Trophoblast cell (in vitro differentiated cells and primary cell): ENCODE measurements at places on chromosomes 11 and 22.

GRCh38 chr22:28017558-28017820 lies 98.4 kb upstream of the PITPNB start:
- no peak for DNase-seq
- H3K27ac ChIP-seq = no peak overlapping the region
- H3K36me3 ChIP-seq = no peaks in the 10 kb centered on the region
- no peaks in the 10 kb centered on the region for H3K27me3 ChIP-seq
- peaks cover 4% of the 10 kb centered on the region for H3K4me1 ChIP-seq
- H3K4me3 ChIP-seq = no peak overlapping the region

- no peaks in the 10 kb centered on the region for H3K27me3 ChIP-seq
- H3K27ac ChIP-seq = no peak overlapping the region
- DNase-seq = peak; percentile 49
- no peaks in the 10 kb centered on the region for H3K4me1 ChIP-seq
- H3K36me3 ChIP-seq = no peaks in the 10 kb centered on the region
- no peak overlapping the region for H3K4me3 ChIP-seq
Measured at GRCh38 chr22:34709641-34710040, 356.3 kb upstream of the ISX start.

DNA sequence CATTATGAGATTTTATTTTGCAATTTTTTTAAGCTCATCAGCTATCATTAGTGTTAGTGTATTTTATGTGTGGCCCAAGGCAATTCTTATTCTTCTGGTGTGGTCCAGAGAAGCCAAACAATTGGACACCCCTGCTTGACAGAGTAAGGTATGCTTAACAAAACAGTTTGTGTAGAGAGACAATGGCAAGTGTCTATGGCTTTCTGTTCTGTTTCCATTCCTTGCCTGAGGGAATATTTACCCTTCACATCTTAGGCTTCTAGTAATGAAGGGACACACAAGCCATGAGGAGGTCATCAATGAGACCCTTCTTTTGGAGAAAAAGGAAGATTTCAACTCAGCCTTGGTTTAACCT lies 1278.4 kb upstream of the TENM4 start:
- H3K4me1 ChIP-seq = peaks cover 4% of the 10 kb centered on the region
- H3K27ac ChIP-seq = peak overlapping the region; percentile 40
- DNase-seq = no peak
- no peak overlapping the region for H3K4me3 ChIP-seq
- no peaks in the 10 kb centered on the region for H3K36me3 ChIP-seq
- H3K27me3 ChIP-seq = no peaks in the 10 kb centered on the region

DNA sequence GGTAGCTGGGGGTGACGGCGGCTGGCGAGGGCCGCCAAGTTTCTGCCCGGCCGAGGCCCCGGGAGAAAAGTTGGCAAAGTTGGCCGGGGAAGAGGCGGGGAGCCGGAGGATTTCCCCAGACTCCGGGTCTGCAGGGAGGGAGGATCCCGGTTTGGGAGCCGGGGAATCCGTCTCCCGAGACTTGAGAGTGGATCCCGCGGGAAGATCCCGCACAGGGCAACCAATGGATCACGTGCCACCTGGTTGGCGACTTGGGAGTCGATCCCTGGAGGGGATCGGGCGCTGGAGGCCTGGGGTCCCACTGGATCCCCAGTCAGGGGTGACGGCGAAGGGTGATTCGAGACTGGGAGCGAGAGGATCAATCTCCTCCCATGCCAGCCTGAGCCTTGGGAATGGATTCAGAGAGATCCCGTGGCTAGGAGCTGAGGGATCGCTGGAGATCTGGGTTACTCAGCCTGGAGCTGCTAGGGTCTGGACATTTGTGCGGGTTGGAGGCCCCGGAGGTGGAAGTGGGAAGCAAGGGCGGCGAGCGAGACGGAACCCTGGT lies 394 bp downstream of the KIAA1671 start:
- H3K4me1 ChIP-seq = no peaks in the 10 kb centered on the region
- peak overlapping the region; percentile 80 for H3K4me3 ChIP-seq
- H3K27me3 ChIP-seq = no peaks in the 10 kb centered on the region
- no peak overlapping the region for H3K27ac ChIP-seq
- no peaks in the 10 kb centered on the region for H3K36me3 ChIP-seq
- peak; percentile 62 for DNase-seq

- H3K36me3 ChIP-seq = no peaks in the 10 kb centered on the region
- DNase-seq = no peak
- no peak overlapping the region for H3K4me3 ChIP-seq
Measured at GRCh38 chr11:25958045-25958444, 373.9 kb upstream of the ANO3 start.

GRCh38 chr11:1728931-1729691 lies 21.3 kb downstream of the IFITM10 start:
- H3K4me3 ChIP-seq = no peak overlapping the region
- DNase-seq = no peak
- H3K36me3 ChIP-seq = no peaks in the 10 kb centered on the region
- H3K27me3 ChIP-seq = no peaks in the 10 kb centered on the region

DNA sequence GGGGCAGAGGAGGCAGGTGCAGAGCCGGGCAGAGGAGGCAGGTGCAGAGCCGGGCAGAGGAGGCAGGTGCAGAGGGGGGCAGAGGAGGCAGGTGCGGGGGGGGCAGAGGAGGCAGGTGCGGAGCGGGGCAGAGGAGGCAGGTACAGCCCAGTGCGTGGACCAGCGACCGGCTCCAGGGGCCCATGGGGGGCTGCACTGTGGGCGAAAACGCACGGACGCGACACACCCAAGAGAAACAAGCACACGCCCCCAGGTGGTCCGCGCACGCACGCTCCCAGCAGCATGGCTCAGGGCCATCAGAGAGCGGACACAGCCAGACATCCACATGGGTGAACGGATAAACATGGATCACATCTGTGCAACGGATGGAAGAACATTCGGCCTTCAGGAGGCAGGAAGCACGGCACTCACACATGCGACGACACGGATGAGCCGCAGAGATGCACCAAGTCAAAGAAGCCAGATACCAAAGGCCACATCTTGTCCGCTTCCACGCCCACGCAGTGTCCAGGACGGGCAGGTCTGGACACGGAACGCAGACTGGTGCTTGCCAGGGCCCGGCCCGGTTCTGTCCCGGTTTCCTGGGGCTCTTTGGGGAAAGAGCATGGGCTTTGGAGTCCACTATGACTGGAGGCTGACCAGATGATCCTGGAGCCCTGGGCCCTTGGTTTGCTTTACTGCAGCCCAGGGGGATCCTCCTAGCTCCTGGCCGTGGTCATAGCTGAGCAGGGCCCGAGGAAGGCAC lies 21.8 kb downstream of the OSBPL5 start:
- H3K27me3 ChIP-seq = no peaks in the 10 kb centered on the region
- peaks cover 22% of the 10 kb centered on the region for H3K4me1 ChIP-seq

GRCh38 chr11:101945448-101945847 lies 29.1 kb upstream of the ANGPTL5 start:
- H3K36me3 ChIP-seq = no peaks in the 10 kb centered on the region
- DNase-seq = no peak
- no peak overlapping the region for H3K4me3 ChIP-seq
- no peaks in the 10 kb centered on the region for H3K27me3 ChIP-seq
- no peak overlapping the region for H3K27ac ChIP-seq
- no peaks in the 10 kb centered on the region for H3K4me1 ChIP-seq

DNA sequence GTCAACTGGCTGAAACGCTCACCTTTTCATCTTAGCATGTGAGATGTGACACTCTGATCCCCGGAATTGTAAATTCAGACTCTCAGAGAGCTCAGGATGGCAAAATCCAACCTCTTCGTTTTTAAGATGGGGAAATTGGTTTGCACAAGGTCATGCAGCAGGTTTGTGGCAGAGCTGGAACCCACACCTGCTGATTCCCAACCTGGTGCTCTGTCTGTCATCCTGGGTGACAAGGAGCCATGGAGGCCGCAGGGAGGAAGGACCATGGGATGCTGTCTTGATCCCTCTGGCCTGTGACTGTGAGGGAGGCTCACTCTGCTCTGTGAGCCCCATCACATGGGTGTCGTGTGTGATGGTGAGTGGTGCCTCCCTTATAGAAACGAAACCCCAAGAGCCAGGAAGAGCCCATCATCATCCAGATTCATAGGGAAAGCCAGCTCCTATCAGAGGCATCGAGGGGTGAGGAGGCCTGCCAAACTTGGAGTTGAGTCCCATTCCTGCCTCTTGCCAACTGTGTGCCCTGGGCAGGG lies 87.4 kb upstream of the SYT13 start:
- no peaks in the 10 kb centered on the region for H3K36me3 ChIP-seq
- no peak for DNase-seq
- H3K4me1 ChIP-seq = no peaks in the 10 kb centered on the region

GRCh38 chr11:11035331-11035730 lies 177.5 kb upstream of the ZBED5 start:
- no peaks in the 10 kb centered on the region for H3K27me3 ChIP-seq
- DNase-seq = peak; percentile 86
- H3K4me3 ChIP-seq = no peak overlapping the region
- no peaks in the 10 kb centered on the region for H3K36me3 ChIP-seq
- H3K27ac ChIP-seq = no peak overlapping the region
- H3K4me1 ChIP-seq = no peaks in the 10 kb centered on the region

DNA sequence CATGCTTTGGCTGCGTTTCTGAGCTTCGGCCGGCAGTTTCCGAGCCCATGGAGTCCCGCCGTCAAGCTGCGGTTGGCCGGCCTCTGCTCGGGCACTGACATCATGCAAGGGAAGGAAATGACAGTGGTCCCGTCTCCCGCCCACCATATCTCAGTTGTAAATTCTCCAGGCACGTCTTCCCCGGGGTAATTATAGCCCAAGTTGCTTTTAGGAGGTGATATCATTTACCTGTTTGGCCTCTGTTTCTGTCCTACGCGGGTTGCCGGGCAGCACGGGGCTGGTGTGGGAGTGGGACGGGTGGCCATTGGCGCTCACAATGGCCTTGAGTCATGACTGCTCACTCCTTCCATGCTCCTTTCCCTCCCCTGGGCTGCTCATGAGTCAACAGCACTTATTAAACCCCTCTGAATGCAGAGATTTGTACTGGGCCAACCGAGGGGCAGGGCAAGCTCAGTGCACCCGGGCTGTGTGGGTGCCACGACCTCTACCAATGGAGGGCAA lies 4.2 kb upstream of the ANO1 start:
- H3K36me3 ChIP-seq = no peaks in the 10 kb centered on the region
- DNase-seq = no peak
- H3K4me3 ChIP-seq = no peak overlapping the region
- H3K4me1 ChIP-seq = peaks cover 3% of the 10 kb centered on the region
- no peak overlapping the region for H3K27ac ChIP-seq

DNA sequence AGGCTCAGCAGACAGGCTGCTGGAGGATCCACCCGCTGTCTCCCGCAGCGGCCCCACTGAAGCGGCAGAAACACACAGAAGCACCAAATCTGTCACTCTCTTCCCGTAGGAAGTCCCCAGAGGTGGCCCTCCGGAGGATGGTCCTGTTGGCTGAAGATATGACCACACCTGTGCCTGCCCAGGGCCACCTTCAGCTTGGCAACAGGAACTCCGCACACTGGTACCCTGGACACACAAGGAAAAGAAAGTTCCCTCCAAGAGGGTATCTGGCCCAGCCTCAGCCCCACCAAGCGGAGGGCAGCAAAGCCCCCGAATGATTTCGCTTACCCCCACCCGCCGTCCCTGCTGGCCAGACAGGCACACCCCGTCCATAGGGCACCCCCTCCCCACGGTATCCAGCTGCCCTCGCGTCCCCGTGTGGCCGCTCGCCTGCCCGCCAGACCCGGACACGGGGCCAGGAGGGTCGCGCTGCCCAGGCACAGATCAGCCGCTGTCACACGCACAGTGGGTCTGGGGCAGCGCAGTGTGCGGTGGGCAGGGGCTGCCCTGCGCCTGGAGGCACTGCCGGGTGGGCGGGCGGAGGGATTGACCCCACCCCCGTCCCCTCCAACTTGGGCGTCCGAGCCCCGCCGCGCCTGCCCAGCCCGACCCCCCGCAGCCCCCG lies 7.0 kb downstream of the RASSF7 start:
- H3K36me3 ChIP-seq = peaks cover 15% of the 10 kb centered on the region
- peak overlapping the region; percentile 91 for H3K4me3 ChIP-seq
- no peaks in the 10 kb centered on the region for H3K27me3 ChIP-seq
- H3K4me1 ChIP-seq = peaks cover 38% of the 10 kb centered on the region

- no peaks in the 10 kb centered on the region for H3K27me3 ChIP-seq
- H3K4me1 ChIP-seq = peaks cover 3% of the 10 kb centered on the region
- DNase-seq = no peak
- H3K4me3 ChIP-seq = no peak overlapping the region
- no peaks in the 10 kb centered on the region for H3K36me3 ChIP-seq
Measured at GRCh38 chr11:1440496-1440895, 46.1 kb downstream of the MOB2 start.

- H3K36me3 ChIP-seq = no peaks in the 10 kb centered on the region
- no peak overlapping the region for H3K27ac ChIP-seq
- H3K4me3 ChIP-seq = peak overlapping the region; percentile 34
- H3K4me1 ChIP-seq = no peaks in the 10 kb centered on the region
- H3K27me3 ChIP-seq = no peaks in the 10 kb centered on the region
Measured at GRCh38 chr11:2471048-2471803, 26.4 kb downstream of the KCNQ1 start.

DNA sequence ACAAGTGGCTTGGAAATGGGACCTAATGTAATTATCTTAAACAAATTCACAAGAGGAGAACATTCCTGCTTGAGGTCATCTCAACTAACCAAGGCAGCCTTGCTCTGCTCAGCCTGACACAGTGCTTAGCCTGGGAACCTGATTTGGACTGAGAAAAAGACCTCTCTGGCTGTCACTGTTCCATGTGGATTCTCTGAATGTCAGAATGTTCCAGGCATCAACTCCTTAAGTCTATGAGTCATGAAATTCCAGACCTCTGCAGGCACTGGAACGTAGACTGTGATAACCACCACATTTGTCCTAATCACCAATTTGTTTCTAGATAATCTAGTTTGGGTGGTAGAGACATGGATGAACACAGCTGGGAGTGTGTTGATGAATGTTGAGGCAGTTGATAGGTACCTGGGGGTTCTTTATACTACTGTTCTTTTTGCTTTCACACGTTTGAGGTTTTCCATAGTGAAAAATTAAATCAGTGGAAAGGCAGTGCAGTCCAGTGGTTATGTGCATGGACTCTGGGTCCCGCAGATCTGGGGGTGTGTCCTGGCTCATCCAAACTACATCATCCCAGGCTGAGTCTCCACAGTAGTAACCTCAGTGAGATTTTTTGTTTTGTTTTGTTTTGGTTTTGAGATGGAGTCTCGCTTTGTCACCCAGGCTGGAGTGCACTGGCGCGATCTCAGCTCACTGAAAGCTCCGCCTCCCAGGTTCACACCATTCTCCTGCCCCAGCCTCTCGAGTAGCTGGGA lies 269.6 kb downstream of the MN1 start:
- peak; percentile 86 for DNase-seq
- no peaks in the 10 kb centered on the region for H3K36me3 ChIP-seq
- H3K4me3 ChIP-seq = no peak overlapping the region
- no peaks in the 10 kb centered on the region for H3K27me3 ChIP-seq
